ENCODE measurements at places on chromosomes 5 and 9.

DNA sequence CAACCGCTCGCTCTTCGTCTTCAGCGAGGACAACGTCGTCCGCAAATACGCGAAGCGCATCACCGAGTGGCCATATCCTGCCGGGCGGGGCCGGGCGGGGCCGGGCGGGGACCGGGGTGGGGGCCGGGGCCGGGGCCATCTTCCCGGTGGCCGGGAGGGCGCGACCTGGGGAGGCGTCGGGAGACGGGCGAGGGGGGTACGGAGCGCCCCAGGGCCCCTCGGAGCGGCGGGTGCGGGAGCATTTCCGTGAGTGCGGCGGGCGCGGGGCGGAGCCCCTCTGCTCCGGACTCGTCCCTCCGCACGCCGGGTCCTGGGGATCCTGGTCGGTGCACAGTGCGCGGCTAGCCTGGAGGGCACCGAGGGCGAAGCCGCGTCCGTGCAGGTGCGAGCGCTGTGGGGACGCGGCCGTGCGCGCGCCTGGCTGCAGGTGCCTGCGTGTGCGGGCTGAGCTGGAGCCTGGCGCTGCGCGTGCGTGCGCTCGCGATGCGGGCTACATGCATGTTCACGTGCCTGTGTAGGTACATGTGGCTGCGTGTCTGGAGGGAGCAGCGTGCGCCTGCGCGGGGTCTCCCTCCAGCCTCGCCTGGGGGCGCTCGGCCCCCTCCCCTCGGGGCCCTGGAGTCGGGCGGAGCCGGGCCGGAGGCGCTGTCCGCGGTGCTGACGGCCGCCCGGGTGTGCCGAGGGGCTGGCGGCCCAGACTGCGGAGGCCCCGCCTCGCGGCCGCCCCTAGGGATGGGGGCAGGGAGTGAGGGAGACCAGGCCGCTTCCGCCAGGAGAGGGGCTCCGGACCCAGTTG lies 762 bp downstream of the CACNA1B start:
- DNase-seq = peak; percentile 36

DNA sequence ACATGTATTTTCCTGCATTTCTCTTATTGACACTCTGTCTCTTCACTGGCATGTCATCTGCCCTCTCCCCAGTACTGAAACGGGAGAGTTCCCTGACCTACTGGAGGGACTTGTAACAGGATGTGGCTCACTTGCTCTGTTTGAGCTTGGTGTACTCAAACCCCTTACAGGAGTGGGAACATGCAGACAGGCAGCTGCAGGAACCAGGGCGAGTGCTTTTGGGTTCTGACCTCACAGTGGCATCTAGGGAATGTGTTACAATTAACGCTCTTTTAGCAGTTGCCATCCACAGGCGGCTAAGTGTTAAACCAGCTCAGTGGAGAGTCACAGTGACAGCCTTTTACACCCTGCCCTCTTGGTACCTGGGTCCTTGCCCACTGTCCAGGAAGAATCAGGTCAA lies 300.3 kb upstream of the GRAMD2B start:
- DNase-seq = no peak

DNA sequence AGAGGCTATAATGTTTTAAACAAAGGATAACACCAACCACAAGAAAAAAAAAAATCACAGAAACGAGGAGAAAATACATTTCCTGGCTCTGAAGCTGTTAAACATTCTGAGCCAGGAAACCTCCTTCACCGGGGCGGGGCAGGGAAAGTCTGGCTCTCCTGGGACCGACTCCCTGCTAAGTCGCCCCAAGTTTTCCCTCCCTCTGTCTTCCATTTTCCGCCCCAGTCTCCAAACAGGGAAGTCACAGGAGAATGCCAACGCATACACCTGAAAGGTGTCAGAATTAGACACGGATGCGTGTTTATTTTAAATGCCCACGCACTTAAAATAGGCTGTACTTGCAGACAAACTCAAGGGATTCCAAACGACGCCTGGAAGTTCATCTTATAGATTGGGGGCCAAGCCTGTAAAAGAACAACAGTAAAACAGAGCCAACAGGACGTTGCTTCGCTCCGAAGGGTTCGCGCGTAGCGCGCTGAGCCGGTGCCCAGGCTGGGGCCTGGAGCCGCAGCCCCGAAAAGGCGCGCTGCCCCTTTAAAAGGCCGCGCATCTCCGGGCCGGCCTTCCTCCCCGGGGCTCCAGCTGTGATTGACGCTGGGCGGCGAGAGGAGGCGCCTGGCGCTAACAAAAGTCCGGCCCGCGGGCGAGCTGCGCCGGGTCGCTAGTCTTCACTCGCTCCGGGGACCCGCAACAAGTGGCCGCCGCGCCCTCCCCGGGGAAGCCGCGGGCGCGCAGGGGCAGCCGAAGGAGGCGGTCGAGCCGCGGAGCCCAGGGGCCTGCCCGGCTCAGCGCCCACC lies at the start of gene FBXL7:
TSS of gene FBXL7 (plus strand) at position 653 of the 797 bp plus-strand sequence.
- DNase-seq = peak; percentile 3

DNA sequence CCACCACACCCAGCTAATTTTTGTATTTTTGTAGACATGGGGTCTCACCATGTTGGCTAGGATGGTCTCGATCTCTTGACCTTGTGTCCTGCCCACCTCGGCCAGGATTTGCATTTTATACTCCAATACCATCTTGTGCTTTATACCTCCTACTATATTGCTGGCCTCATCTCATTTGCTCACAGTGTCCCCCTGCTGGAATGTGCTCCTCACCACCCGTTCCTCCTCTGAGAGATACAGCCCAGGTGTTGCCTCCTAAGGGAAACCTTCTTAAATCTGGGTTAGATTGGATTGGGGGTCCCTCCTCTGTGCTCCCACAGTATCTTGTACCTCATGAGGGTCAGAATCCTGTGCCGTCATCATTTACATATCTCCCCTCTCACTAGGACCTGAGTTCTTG lies 131.7 kb downstream of the PAPPA start:
- no peak for DNase-seq

DNA sequence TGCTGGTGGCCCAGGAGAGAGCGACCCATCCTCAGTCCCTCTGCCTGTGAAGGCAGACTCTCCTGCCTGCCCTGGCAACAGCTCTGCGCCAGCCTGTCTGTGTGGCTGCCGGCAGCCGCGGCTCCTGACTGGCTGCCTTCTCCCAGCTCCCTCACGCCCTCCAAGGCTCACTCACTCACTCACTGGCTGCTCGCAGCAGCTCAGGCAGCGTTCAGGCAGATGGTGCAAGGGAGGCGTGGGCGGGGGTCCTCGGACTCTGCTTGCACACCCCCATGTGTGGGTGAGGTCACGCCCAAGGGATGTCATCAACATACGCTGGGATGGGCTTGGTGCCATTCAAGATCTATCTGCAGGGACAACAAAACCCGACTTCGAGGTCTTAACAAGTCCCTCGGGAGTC lies 66.7 kb downstream of the DAB2IP start:
- no peak for DNase-seq

GRCh38 chr9:120854596-120855327 lies 12.0 kb upstream of the PSMD5 start:
- no peak for DNase-seq

DNA sequence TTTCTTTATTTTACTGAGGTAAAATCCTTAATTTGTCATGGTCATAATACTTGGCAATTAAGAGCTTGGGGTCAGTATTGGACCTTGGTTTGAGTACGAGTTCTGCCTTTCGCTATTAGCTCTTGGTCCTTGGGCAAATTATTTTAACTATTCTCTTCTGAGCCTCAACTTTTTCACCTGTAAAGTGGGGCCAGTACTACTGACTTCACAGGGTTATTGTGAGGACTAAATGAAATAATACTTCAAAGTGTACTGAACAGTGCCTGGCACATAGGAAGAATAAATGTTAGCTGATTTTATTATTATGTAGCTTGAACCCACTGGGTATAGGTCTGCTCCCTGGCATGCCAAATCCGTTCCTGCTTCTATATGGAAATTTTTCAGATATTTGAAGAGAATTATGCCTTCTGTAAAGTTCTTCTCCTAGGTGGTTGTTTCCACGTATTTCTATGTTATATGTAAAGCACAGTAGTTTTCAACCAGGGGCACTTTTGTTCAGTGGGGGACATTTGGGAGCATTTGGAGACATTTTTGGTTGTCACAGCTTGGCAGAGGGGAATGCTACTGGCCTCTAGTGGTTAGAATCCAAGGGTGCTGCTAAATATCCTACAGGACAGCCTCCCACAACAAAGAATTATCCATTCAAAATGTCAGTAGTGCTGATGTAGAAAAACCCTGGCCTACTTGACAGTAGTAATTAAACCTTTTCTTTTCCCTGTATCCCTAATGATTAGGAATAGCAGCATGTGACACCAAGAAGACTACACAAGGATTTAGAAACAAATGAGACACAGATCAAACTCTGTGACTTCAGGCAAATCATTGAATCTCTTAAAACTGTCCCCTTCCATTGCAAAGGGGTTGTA lies 4.5 kb downstream of the RCL1 start:
- no peak for DNase-seq

DNA sequence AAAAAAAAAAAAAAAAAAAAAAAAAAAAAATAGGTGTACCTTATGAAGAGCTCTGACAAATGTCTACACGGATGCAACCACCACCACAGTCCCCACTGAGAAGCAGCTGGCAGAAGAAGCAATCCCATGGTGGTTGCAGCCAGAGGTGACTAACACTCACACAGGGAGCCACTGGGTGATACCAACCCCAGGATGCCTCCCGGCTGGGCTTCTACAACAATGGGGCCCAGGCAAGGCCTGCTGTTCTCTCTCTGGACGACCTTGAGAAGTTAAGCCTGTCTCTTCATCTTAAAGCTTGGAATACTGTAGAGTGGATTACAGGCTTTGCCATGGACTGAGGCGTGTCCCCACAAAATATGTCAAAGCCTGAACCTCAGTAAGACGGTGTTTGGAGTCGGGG lies 104.1 kb downstream of the ROR2 start:
- no peak for DNase-seq

DNA sequence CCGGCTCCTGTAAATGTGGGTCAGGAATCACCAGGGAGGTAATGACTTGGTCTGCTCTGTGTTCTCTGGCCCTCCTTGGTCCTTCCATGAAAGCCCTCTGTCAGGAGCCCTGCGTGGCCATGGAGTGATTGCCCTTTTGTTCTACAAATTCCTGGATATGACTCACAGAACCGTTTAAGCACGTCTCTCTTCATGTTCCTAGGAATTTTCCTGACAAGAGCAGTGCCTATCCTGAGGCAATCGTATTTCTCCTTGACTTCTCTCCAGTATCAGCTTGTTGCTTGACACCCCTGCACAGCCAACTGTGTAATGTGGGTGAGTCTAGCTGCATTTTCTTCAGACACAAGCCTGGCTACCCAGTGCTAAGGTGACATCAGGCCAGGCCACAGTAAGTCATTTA lies 274.3 kb upstream of the ZNF462 start:
- DNase-seq = no peak

DNA sequence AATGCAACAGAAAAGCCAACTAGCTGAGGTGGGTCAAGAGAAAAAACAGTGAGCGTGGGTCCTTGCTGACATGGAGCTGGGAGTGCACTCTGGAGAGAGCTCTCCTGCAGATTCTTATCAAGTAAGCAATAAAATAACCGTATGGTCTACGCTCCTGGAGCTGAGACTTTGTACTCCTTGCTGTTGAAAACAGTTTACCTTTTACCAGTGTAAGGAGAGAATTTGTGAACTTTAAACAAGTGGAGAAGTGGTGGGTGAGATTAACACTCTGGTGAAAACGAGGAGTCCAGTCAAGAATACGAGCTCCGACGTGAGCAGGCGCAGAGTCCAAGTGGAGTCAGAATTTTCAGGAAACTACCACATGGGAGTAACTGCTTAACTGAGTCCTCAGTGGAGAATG lies 156.1 kb upstream of the ERCC6L2 start:
- DNase-seq = no peak

DNA sequence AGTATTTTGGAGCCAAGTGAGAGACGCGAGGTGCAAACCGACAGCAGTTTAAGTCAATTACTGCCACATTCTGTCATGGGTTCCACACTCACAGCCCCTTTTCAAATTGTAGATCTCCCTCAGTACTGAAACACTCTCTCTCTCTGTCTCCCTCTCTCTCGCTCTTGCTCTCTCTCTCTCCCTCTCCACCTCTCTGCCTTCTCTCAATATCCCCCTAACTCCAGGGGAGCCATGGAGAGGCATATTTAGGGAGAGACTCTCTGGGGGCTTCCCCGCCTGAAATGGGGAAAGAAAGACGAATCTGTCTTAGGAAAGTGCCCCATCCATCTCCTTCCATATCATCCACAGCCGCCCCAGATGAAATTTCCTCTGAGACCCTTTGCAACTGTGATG lies 1.6 kb downstream of the BRINP1 start:
- no peak for DNase-seq

GRCh38 chr5:110572729-110573128 lies 153.7 kb downstream of the TMEM232 start:
- DNase-seq = no peak

DNA sequence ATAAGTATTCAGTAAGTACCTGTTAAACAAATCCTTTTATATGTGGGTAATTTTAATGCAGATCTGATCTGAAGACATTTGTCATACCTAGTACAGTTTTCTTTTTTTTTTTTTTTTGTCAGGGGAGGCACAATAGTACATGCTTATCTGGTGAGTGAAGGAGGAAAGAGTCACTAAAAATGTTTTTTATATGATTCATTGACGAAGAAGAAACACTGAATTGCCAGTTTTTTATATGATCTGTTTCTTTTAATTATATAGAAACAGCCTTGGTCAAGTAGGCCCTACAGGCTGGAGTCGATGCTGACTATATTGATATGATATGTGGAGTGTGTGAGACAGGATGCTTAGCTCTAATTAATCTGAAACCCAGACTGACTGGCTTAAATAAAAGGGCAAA lies 315.2 kb downstream of the PSAT1 start:
- DNase-seq = no peak

GRCh38 chr9:90457386-90458190 lies 185.0 kb downstream of the DIRAS2 start:
- no peak for DNase-seq

GRCh38 chr9:22169727-22170503 lies 160.8 kb upstream of the CDKN2B start:
- DNase-seq = no peak

DNA sequence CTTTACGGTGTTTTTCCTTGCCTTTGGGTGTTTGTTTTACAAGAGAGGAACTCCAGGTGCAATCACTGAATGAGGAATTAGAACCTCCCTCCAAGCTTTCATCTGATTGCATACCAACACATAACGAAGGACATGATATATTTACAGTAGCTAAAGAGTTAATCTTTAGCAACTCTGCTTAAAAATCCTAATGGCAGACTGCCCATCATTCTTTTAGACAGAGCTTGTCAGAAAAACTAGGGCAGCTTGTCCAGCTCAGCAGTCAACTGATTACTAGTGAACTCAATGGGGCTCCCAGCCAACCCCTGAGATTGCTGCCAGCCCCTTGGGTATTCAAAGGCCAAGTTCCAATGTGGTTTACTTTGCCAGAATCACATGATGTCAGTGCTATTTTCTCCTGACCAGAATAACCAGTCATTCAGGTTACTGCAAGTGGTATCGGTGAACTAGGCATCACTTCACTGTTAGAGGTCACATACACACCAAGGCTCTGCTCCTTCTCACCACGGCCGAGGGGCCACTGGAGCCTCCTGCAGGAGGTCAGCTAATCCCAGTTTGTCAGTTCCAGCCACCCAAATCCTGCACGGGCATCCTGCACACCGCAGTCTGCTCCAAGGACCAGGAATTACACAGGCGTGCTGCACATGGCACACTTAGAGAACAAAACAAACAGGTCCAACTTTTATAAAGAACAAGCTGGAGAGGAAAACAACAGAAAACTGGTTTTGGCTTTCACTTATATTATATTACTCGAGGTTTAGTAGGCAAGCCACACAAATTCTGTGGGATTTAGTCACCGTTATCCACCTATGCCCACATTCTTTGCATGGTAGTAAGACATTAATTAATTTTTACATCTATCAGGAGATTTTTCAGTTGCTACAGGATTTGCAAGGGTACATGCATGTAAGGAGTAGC lies 62.5 kb downstream of the NFIB start:
- no peak for DNase-seq

GRCh38 chr9:127980060-127980705 lies 606 bp downstream of the EEIG1 start:
- DNase-seq = peak; percentile 72
